Fibroblast of skin of left biceps (primary cell): ENCODE measurements at places on chromosomes 12 and 14.

GRCh38 chr12:12201274-12201758 is 65.5 kb downstream of the LRP6 start:
- no peak for DNase-seq

- no peak for DNase-seq
Measured at GRCh38 chr12:8589679-8590078, 23.0 kb downstream of the AICDA start.

GRCh38 chr12:123237646-123238329 is 4.6 kb downstream of the MTRFR start:
- peak; percentile 30 for DNase-seq

DNA sequence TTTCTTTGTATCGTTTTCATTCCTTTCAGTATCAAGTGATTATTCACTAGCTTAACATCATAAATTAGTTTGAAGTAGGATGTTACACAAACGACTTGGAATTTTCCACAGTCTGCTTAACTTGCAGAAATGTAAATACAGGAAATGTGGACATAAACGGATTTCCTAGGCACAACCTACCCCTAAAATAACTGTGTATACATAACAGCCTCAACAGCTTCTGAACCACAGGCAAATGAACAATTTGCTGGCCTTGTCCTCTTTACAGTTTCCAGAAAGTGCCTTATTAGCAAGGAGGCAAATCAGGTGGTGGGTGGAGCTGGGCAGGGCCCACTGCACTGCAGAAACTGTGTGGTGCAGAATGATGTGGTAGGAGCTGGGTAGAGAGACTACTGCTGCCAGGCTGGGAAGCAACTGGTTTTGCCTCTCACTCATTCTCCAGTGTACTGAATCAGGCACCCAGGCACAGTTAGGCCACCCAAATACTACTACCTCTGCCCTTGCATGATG is 14.1 kb downstream of the DRAM1 start:
- peak; percentile 54 for DNase-seq

- peak; percentile 40 for DNase-seq
Measured at GRCh38 chr12:30794591-30795409, 40.0 kb upstream of the CAPRIN2 start.

DNA sequence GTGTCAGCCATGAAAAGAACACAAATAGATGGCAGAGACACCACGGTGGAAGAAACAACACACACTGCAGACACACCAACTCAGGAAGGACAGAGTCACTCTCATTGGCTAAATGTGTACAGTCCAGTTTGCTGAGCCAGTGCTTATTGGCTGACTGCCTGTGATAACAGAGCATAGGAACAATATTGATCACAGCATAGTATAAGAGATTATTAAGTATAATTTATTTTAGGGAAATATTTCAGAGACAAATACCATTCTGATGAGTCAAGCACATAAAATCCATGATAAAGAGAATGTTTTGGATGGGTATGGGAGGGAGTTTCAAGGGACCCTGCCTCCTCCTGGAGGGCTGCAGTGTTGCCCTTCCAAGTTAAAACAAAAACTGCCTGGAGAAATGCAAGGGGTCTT is 50.9 kb downstream of the BTG1 start:
- DNase-seq = peak; percentile 31

DNA sequence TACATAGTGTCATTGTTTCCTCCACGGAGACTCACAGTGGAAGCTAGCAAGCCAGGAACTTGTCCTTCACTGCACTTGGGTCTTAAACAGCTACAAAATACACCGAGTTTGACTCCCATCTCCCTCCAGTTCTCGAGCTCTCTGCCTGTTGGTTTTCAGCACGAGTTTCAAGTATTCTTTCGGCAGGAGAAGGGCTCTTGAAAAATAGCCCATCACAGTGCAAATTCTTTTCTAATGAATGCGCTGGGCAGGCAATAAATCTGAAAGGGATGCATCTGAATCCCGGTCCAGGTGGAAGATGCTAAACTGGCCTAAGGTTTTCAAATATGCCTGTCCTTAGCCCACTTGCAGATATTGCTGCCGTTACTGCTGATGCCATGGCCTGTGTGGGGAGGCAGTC is 173.9 kb downstream of the CACNA1C start:
- no peak for DNase-seq

GRCh38 chr12:6061660-6062059 is 62.8 kb downstream of the VWF start:
- DNase-seq = no peak

- no peak for DNase-seq
Measured at GRCh38 chr14:71319666-71320065, 412.4 kb downstream of the PCNX1 start.

GRCh38 chr14:74501135-74501614 is 7.6 kb downstream of the ISCA2 start:
- DNase-seq = peak; percentile 60

- DNase-seq = no peak
Measured at GRCh38 chr14:89325299-89325883, 91.6 kb downstream of the FOXN3 start.

GRCh38 chr12:67411562-67411961 is 142.4 kb downstream of the CAND1 start:
- no peak for DNase-seq

- no peak for DNase-seq
Measured at GRCh38 chr14:85620947-85621346, 91.0 kb downstream of the FLRT2 start.

GRCh38 chr12:125110641-125111360 is 45.6 kb downstream of the AACS start:
- DNase-seq = peak; percentile 55

GRCh38 chr14:34111505-34111904 is 160.6 kb upstream of the EGLN3 start:
- no peak for DNase-seq

DNA sequence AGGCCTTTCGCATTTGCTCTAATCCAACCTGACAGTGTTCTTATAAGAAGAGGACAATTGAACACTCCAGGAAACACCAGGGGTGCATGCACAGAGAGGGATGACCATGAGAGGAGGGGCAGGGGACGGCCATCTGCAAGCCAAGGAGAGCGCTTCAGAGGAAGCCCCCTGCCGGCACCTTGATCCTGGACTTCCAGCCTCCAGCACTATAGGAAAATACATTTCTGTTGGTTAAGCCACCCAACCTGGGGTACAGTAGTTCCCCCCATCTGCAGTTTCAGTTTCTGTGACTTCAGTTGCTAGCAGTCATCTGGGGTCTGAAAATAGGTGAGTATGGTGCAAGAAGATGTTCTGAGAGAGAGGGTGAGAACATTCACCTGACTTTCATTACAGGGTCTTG is 64.7 kb downstream of the CLMN start:
- no peak for DNase-seq

- no peak for DNase-seq
Measured at GRCh38 chr12:56437430-56438176, 11.6 kb downstream of the TIMELESS start.

GRCh38 chr12:123099560-123100192 is 51.2 kb downstream of the PITPNM2 start:
- no peak for DNase-seq

DNA sequence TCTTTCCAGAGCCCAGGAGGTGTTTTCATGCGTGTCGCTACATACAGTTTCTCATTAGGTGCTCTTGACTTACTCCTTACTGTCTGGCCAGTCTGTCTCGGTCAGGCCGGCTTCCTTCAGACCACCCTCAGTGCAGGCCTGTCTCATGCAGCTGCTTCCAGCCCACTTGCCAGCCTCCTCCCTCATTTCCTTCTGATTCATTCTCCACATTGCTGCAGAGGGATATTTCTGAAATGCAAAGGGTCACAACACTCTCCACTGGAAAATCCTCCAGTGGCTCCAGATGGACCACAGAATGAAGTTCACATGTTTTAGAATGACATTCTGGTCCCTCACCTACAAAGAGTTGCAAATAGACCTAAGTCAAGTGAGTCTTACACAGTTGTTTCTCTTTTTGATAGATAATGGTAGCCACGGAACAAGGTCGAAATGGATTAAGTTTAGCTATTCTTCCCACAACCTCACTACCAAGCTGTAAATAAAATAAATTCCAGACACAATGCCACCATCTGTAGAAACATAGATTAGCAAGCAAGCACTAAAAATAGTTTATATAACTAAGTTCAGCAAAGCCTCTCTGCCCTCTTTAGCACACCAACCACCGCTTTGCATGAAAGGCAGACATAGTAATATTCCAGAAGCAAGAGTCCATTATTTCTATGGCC is 146.9 kb downstream of the ESR2 start:
- no peak for DNase-seq

GRCh38 chr12:103877288-103877687 is 36.3 kb upstream of the NT5DC3 start:
- DNase-seq = no peak

DNA sequence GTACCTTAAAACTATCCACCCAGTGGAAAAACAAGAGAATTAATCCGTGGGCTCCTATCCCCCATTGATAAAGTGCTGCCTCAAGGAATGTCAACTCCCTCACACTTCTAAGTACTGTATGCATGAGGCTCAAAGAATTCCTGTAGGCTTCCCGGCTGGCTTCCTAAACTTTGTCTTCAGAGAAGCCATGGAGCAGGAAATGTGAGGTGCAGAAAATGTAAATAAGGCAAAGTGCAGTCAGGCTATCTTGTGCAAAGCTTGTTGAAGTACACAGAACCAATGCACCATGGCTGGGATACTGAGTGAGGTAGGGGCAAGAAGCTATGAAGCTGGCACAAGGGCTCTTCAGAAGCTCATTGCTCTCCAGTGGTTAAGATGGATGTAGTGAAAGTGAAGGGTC is 611.0 kb downstream of the FSCB start:
- no peak for DNase-seq

GRCh38 chr12:118884226-118884625 is 97.1 kb upstream of the SRRM4 start:
- DNase-seq = no peak

DNA sequence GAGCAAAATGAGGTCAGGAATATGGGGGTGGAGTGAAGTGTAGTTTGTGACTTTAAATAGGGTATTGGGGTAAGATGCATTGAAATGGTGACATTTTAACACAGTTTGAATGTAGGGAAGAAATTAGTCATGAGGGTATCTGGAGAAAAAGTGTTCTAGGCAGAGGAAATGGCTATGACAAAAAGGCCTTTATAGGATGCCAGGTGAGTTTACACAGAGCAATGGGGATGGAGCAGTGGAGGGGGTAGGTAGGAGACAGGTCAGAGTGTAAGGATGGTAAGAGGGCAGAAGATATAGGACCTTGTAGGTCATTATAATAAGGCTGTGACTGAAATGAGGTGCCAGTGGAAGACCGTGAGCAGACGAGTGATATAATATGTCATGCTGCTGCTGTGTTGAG is 30.4 kb downstream of the HEATR5A start:
- DNase-seq = no peak

DNA sequence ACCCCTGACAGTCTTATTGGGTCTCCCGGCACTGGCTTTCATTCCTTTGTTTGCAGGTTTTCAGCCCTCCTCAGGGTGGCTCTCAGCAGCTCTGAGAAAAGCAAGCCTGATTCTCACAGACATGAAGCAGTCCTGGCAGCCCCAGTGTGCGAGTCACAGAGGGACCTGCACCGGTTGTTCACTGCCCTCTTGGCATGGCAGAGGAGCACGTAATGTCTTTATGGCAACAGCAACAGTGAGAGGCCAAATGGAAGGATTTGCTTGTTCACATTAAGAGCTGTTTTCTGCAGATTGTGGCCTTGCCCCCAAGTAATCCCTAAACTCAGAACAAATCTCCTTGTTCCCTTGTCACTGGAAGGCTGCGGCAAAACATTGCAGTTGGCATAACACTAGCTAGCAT is 3.4 kb downstream of the KCNA5 start:
- DNase-seq = no peak

DNA sequence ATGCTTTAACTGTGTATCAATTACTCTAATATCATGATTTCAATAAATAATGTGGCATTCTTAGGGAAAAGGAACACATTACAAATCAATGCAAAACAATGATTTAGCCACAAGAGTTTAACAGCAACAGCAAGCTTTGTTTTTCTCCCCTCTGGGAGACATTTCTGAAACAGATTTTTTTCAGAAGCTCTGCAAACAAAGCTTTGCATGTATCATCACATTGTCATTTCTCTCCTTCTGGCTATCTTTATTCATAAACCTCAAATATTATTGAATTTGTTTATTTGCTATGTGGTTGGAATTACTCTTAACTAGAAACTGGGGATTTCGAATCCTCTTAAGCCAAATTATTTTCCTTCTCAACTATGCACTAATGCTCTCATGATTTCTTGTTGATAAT is 278.4 kb upstream of the ATXN7L3B start:
- no peak for DNase-seq

- DNase-seq = no peak
Measured at GRCh38 chr12:126069549-126070165, 1004.4 kb downstream of the AACS start.

DNA sequence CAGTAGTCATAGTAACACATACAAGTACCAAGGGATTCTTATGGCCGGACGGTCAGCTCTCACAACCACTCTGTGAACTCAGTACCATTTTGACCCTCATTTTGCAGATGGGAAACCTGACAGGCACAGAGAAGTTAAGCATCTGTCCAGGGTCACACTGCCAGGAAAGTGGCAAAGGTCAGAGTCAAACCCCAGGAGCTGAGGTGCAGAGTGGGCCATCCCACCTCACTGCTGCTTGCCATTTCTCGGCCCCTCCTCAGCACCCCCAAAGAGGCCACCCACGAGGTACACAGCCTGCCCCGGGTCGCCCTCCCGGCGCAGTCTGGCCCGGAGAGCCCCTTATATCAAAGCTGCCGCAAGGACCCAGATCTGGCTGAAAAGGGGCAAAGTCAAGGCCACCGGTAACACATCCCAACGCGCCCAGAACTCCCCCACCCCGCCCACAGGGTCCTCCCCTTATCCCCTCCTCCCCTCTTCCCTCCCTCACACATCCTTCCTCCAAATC is 1.7 kb downstream of the NCOR2 start:
- DNase-seq = no peak

GRCh38 chr12:93805736-93806141 is 128.6 kb downstream of the CRADD start:
- no peak for DNase-seq

GRCh38 chr12:54358945-54359761 is 5.1 kb downstream of the GPR84 start:
- peak; percentile 99 for DNase-seq

DNA sequence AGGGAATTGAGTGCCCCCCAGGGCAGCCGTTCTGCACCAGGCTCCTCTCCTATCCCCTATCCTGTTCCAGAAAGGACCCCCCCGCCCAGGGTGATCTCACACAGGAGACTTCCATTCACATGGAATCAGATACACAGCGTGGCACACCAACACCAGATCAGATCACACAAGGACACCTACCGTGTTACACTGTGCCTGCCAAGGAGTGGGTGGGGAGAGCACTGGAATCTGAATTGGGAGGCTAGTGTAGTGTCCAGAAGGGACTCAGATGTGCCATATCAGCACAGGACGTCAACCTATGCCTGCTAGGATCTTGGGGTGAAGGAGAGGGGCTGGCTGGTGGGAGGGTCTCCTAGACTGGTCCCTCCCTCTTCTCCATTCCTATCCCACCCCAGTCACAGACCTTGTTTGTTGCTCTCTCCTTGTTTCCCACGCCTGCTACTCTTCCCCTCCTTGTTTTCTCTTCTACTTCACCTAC is 2.3 kb downstream of the PTMS start:
- no peak for DNase-seq
